ENCODE measurements at places on chromosomes 4 and X.

DNA sequence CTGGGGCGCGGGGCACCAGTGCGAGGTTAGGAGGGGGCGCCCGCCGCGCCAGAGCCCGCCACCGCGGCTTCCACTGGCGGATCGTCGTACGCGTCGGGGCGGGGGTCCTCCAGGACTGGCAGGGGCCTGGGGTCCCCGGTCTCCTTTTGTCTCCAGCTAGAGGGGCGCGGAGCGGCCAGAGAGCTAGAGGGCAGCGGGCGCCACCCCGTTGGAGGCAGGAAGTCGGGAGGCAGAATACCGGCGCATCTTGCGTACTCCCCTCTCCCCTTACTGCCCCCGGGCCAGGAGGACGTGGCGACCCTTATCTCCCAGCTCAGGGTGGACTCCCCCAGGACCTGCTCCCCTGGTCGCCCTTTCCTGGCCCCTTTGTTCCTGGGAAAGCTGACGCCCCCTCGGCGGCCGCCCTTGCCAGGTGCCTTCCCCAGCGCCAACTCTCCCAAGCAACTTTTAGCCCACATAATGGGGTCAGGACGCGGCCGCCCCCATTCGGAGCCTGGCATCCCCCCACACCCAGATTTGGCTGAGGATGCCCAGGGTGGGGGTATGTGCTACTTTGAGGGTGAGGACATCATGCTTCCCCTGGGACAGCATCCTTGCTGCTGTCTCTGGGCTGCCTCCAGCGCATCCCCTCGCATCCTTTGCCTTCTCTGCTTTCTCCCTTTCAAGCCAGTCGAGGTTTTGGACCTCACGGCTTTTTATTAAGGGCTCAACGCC is 933 bp downstream of the CNKSR2 start:
- no peak for DNase-seq

DNA sequence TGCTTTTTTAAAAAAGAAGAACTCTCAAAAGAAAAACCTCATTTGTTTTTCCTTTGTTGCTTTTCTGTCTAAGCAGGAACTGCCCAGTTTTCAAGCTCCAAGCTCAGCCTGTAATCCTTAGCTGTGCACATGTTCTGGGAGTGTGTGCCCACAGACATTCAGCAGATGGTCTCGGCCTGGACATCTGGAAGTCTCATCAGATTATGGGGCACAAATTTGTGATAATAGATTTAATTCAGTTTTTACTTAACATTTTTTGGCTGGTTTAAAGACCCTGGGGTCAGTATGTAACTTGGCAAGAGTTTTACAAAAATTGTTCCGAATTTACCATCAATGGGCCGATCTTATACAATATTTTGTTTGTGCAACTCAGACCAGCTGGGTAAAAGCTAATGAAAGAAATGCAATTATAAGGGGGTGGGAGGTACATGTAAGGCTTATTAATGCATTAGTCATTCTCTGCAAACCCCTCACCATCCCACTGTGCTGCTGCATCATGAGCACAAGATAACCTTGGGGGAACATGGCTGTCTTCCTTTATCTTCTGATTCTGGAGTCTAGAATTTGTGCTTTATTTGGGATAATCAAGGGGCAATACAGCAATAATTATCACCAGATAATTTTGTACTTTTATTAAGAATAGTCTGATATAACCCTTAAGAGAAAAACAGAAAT is 86.9 kb upstream of the PHOX2B start:
- no peak for DNase-seq

DNA sequence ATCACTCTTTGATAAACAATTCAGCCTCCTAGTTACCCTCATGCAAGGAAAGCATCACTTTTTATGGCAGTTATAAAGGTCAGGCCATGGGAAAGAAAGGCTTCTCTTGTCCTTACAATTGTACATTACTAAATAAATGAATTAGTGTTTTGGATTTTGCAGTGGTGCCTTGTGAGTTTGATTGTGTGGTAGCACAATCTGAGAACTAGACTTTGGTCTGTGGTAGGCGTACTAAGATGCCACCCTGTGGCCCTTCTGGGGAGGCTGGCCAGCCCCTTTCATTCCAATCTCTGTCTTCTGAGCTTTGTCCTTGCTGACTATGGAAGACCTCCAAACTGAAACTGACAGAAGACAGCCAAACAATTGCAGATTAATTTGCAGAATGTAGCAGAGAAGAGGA is 14.6 kb upstream of the HNRNPD start:
- DNase-seq, result no peak

- no peak for DNase-seq
Measured at GRCh38 chr4:172708184-172708583, 460.4 kb upstream of the GALNT7 start.

GRCh38 chrX:13491061-13491460 is 78.3 kb upstream of the EGFL6 start:
- DNase-seq, result no peak

- DNase-seq, result no peak
Measured at GRCh38 chr4:84070289-84070688, 428.8 kb downstream of the NKX6-1 start.

DNA sequence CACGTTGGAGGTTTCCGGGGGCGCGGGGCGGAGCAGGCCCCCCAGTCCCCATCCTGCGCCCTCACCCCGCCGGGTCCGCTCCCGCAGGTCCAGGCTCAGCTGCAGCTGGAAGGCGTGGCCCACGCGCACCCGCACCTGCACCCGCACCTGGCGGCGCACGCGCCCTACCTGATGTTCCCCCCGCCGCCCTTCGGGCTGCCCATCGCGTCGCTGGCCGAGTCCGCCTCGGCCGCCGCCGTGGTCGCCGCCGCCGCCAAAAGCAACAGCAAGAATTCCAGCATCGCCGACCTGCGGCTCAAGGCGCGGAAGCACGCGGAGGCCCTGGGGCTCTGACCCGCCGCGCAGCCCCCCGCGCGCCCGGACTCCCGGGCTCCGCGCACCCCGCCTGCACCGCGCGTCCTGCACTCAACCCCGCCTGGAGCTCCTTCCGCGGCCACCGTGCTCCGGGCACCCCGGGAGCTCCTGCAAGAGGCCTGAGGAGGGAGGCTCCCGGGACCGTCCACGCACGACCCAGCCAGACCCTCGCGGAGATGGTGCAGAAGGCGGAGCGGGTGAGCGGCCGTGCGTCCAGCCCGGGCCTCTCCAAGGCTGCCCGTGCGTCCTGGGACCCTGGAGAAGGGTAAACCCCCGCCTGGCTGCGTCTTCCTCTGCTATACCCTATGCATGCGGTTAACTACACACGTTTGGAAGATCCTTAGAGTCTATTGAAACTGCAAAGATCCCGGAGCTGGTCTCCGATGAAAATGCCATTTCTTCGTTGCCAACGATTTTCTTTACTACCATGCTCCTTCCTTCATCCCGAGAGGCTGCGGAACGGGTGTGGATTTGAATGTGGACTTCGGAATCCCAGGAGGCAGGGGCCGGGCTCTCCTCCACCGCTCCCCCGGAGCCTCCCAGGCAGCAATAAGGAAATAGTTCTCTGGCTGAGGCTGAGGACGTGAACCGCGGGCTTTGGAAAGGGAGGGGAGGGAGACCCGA is 14.0 kb downstream of the SHOX start:
- DNase-seq, result no peak

DNA sequence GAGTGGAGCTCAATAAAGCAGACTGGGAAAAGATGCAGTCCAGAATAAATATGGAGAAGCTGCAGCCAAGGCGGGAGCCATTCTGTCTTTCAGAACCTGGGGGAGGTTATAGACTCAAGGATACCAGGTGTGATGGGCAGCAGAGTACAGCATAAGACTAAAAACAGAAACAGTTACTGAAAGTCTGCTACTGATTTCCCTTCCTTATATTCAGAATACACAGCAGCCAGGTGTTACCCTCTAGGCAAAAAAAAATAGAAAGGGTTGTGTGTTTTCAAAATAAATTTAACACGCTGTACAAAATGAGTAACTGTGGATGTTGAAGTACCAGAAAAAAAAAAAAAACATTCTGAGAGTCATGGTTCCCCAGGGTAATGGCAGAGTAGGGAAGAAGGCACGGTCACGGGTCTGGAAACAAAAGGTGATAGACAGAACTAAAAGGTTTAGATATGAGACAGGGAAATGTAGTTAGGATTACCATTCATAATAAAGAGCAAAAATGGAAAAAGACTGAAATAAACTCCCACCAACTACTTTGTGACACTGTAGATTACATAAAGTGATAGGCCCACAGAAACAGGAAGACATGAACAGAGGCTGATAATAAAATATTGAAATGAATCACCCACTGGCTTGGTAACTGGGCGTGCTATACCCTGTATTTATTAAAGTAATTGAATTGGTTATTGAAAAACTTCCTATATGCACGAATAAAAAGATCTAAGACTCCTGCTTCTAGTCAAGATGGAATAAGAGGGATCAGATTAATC is 10.8 kb upstream of the HHIP start:
- no peak for DNase-seq

DNA sequence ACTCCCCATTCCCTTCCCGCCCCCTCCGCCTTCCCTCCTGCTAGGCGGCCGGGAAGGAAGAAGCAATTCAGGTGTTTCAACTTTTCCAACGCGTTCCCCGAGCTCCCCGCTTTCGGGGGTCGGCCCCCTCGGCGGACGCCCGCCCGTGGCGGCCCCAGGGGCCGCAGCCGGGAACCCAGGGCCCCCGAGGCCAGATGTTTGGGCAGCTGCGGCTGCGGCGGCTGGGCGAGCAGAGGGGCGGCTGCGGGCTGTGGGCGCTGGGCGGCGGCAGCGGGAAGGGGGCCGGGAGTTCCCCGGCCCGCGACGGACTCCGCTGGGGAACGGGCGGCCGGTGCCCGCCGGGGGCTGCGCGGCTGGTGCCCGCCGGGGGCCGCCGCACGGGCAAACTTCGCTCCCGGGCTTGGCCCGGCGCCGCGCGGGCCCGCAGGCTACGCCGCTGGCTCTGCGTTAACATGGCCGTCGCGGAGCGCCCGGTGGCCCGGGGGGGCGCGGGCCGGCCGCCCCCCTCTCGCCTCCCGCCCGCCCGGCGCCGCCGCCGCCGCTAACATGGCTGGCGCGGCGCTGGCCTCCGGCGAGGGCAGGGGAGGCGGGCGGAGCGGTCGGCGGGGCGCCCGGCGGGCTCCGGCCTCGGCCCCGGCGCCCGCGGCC is 510 bp downstream of the HMGB3 start:
- peak; percentile 5 for DNase-seq

DNA sequence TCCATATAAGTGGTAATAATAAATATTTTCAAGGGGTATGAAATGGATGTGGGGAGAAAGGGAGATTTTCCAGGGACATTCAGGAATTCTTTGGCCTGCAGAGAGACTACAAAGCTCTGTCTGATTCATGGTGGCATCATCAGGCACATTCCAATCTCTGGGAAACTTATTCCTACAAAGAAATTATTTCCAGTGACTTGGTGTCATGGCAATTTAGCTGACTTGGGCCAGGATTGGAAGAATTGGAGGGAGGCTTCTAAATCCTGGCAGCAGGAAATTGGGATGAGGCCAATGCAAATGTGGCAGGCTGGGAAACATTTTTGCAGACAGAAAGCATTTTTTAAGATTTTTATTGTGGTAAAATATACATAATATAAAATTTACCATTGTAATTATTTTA is 204.6 kb downstream of the RTL9 start:
- DNase-seq, result no peak

- DNase-seq, result no peak
Measured at GRCh38 chrX:14028473-14028872, 1.2 kb downstream of the GEMIN8 start.

DNA sequence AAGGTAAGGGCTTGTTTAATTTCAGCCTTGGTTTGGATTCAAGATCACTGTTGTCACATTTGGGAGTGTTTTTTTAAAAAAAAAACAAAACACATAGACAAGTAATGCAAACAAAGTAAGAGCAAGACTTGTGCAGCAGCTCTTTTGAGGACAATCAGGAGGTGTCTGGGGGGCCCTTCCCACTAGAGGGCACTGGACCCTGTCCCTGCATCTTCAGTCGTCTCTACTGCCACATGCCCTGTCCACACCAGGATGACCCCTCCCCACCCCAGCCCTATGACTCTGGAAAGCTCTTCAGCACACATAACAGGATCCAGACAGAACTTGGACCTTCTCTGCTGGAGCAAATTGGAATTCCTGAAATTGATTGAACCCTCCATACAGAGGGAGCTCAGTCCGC is 71.0 kb downstream of the USP46 start:
- DNase-seq, result no peak

DNA sequence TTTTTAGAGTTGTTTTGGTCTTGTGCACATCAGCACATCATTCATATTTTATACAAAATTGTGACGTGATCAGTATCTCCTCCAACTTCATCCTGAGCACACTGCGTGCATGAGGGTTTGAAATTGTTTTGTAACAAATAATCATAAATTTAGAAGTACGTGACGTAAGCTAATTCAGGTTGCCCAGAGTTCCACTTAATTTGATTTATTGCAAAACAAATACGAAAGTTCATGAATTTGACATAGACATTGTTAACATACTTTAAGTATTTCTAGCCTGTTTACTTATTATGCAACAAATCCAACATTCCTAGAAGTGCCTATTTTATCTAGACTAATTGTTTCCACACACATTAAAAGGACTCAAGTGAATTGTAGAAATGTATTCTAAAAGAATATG is 48.3 kb downstream of the MAP7D3 start:
- DNase-seq, result no peak

DNA sequence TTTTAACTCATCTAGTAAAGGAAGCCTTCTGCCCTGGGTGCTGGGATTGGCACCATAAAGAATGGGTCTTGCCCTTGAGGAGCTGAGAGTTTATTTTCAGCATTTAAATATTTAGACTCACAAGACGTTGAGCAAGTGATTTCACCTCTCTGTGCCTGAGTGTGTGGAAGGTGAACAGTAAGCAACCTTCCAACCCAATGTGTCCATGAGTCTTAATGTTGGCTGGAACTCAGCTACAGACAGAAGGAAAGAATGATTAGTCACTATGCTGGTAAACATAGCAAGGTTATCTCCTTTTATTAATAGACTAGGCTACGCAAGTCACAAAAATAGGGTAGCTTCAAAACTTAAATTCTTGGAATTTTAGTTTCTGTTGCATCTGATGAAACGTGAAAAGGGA is 277.4 kb upstream of the GATB start:
- no peak for DNase-seq
